ENCODE measurements at places on chromosomes 4 and X. TPM values are rescaled to one million over a fixed set of nuclear protein-coding genes. Genes with fewer than 3 reads are reported as not detected.

The SYN1 gene
- total RNA-seq: 12.1 TPM

The PCSK1N gene
- total RNA-seq: 4.1 TPM

- DNase-seq: no peak
Observed at GRCh38 chrX:70921709-70922352, 9.1 kb downstream of the SLC7A3 start.

GRCh38 chr4:83281307-83281706 is 3.3 kb downstream of the COQ2 start:
- DNase-seq: no peak

DNA sequence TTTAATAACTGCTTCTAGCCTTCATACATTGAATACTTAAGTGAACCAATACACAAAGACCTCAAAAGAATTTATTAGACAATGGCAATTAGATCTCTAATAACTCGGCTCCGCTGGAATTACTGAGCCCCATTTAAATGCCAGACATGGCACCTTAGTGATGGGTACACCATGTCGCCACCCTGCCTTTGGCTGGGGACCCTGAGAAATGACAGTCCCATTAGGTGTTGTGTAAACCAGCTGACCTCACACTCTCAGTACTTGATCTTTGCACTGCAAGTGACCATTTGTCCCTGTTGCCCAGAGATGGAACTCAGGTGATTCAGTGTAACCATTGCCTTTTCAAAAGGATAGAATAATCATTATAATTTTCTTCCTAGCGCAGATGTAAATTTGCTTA is 144.6 kb upstream of the SMARCAD1 start:
- no peak for DNase-seq

- DNase-seq: no peak
Observed at GRCh38 chrX:103878466-103879122, 46.5 kb upstream of the RAB9B start.
